Stimulated activated CD8-positive, alpha-beta memory T cell treated with anti-CD3 and anti-CD28 coated beads, Interleukin-4, amount 100 ng/mL, for 48 hours (primary cell): ENCODE measurements at places on chromosomes 4 and X.
A peak's percentile ranks its signal among the peaks of the same experiment; 100 is the strongest.

DNA sequence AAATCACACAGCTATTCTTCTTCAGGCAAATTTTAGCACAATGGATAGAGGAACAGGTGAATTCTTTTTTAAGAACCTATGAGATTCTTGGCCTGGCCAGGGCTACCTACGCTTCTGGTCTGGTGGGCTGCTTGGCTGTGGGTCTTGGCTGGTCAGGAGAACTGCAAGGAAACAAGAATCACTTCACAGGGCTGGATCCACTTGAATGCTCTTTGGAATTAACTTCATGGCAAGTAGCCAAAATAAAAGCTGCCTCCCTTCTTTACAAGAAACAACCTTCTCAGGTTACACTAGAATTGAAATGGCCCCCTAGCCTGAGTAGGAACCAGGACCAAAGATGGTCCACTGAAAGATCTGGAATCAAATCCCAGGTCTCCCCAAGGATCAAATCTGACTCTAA is 519.1 kb downstream of the IQCM start:
- DNase-seq: no peak

DNA sequence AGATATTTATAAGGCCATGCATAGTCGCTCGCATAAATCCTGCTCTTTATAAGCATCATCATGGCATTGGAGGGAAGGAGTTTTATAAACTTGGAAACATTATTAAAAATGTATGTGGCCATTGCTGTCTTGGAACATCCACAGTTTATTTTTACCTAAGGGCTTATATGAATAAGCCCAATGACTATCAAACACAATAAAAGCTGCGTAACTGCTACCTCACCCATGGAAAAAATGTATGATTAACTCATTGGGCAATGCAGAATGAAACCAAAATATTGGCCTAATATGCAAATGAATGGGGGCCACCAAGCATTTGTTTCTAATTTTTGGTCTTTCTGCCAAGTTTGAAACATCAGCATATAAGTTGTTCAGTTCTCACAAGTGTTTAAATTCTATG is 19.1 kb downstream of the GEMIN8 start:
- DNase-seq: no peak

- no peak for DNase-seq
These were observed 36.9 kb downstream of the PDLIM5 start for GRCh38 chr4:94488670-94489069.

DNA sequence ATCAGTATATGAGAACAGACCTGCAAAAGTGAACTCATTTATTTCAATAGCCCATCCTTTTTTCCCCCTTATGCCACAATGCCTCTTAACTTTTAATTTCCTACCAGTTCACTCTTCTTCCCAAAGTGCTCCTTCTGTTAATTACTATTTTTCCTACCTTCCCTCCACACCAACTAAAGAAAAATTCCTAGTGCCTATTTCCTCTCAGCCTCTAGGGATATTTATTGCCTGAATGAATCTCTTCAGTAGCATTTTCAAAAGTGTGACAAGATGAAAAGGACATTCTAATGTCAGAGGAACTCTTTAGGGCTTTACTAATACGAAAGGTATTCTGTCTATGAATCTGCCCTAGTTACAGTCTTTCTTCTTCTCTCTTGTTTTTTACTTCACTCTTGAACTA is 181.1 kb upstream of the SPRY1 start:
- no peak for DNase-seq

DNA sequence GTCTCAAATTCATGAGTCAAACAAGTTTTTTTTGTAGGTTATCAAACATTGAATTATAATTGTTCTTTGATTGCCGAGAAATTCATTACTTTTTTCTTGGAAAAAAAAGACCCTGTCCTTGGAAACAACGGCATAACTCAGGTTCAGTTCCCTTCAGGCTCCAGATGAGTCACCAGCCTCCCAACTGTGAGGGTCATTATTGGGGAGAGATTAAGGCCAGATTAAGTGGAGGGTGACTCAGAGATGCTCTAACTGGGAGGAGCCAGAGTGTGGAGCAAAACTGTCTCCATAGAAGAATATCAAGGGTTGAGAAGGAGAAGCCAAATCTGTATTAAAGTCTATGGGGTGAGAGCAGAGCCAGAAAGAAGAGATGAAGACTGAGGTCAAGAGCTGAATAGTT is 9.6 kb downstream of the ADGRG4 start:
- no peak for DNase-seq

GRCh38 chr4:54228056-54228527 is 1.0 kb upstream of the PDGFRA start:
- peak; percentile 73 for DNase-seq

DNA sequence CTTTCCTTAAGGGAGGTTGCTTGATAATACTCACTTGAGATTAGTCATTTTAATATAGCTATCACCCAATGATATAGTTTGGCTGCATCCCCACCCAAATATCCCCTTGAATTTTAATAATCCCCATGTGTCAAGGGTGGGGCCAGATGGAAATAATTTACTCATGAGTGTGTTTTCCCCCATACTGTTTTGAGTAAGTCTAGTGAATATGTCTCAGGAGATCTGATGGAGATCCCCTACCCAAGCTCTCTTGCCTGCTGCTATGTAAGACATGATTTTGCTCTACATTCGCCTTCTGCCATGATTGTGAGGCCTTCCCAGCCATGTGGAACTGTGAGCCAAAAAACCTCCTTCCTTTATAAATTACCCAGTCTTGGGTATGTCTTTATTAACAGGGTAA is 539.7 kb upstream of the GRID2 start:
- DNase-seq: no peak

DNA sequence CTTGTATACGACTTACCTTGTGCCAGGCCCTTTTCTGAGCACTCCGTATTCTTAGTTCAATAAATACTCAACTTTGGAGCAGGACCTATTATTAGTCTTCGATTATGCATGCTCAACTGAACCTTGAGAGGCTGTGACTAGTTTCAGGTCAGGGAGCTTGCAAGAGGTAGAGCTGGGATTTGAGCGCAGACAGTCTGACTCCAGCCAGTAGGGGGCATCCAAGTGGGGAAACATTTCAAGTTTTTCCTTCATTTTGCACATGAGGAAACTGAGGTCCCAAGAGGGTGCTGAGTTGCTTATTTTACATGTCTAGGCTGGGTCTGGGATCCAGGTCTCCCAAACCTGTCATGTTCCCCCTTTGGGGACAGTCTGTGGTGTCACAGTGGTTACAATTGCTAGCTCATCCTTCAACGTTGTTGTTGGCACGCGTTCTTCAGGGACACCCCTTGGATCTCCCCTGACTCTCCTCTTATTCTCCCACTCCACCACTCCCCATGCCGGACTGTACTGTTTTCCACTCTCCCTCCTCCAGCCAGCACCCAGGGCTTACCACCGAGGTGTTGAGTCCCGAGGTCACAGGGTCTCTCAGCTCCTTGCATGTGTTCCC is 6.7 kb upstream of the PRICKLE3 start:
- DNase-seq: peak; percentile 59

GRCh38 chr4:113772319-113772718 is 10.8 kb upstream of the CAMK2D start:
- DNase-seq: no peak

DNA sequence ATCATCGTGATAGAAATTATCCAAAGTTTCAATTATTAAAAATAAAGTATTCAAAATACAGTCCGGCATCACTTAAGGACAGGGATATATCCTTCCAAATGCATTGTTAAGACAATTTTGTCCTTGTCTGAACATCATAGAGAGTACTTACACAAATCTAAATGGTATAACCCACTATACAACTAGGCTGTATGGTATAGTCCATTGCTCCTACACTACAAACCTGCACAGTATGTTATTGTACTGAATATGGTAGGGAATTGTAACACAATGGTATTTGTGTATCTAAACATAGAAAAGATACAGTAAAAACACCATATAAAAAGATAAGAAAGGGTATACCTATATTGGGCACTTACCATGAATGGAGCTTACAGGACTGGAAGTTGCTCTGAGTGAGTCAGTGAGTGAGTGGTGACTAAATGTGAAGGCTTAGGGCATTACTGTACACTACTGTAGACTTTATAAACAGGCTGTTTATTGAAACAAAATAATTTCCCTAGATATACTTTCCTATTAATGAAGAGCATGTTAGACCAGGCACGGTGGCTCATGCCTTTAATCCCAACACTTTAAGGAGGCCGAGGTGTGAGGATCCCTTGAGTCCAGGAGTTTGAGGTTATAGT is 44.8 kb upstream of the PTPN13 start:
- no peak for DNase-seq

- no peak for DNase-seq
These were observed 143.1 kb downstream of the RBM47 start for GRCh38 chr4:40486534-40486933.

- no peak for DNase-seq
These were observed 12.3 kb upstream of the ENOX2 start for GRCh38 chrX:130915302-130915701.

GRCh38 chrX:130810561-130810960 is 92.4 kb downstream of the ENOX2 start:
- DNase-seq: no peak

- no peak for DNase-seq
These were observed 87.1 kb downstream of the STK32B start for GRCh38 chr4:5138389-5138788.

GRCh38 chr4:144902614-144903013 is 195.4 kb downstream of the ANAPC10 start:
- no peak for DNase-seq

DNA sequence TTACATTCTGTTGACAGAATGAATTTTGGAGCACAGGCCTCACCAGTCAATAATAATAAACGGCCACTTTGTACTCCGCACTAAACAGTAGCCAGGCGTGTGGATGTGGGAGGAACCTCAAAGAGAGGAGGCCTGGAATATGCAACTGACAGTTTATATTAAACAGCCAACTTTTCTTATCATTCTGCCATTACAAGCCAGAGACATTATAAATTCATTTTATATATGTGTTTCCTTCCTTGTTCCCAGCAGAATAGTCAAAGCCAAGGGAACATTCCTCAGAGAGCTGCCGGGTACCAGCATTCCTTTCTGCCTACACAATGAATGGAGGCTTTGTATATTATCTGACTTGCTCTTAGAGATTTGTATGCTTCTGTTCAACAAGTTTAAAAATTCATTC is 436.5 kb upstream of the FTHL17 start:
- DNase-seq: no peak

GRCh38 chr4:165170819-165171218 is 36.5 kb upstream of the KLHL2 start:
- DNase-seq: no peak

GRCh38 chrX:53085661-53086229 is 3.6 kb downstream of the TSPYL2 start:
- DNase-seq: no peak

- DNase-seq: no peak
These were observed 86.2 kb upstream of the FRMPD4 start for GRCh38 chrX:12052109-12052508.

- no peak for DNase-seq
These were observed 471.2 kb downstream of the IQCM start for GRCh38 chr4:149344436-149344835.

DNA sequence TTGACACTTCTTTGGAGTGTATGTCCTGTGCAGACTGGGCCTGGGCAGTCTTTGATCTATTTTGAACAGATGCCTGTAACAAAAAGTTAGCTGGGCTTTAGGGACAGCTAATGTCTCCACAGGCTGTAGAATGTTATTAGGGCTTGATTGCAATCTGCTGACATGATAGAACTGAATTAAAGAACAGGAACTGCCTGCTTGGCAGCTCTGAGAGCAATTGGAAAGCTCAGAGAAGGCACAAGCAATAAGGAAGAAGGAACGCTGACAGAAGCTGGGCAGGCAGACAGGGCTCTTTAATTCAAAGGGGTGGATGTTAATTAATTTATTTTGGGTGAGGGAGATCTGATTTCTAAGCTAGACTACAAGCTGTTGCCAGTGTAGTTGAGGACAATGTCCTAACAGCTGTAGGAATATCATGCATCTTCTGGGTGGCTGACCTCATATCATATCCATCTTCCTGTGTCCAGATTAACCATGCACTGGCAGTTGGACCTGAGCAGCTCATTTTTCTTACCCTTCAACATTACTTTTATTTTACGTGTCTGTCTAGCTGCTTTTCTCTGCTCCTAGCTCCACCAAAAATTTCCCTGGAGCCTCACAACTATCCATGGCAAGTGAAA is 20.7 kb upstream of the GRXCR1 start:
- DNase-seq: no peak

DNA sequence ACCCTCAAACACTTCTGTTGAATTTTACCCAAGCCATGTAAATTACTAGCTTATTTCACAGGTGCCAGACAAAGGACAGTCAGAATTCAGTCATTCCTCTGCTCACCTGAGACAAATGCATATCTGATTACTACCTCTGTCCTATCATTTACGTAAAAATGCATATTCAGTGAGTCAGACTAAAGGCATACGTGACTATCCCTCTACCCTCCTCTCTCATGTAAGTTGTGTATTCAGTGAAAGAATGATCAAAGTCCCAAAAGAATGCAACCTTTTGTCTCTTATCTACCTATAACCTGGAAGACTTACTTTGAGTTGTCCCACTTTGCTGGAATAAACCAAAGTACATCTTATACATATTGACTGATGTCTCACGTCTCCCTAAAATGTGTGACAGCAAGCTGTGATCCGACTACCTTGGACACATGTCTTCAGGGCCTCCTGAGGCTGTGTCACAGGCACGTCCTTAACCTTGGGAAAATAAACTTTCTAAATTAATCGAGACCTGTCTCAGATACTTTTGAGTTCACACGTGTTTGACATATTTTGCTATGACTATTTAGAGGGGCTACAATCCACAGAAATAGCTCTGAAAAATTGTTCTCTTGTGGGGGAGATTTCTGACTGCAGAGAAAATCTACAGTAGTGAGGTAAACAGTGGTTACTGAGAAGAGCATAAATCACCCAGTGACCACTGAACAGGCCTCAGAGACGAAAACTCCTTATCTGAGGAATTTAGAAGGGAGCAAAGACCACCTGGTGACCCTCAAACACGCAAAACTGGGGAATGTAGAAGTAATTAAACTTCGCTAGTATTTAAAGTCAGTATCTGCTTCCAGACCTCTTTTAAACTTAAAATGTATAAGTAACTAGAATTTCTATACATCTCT is 1575.8 kb downstream of the STIM2 start:
- DNase-seq: no peak

DNA sequence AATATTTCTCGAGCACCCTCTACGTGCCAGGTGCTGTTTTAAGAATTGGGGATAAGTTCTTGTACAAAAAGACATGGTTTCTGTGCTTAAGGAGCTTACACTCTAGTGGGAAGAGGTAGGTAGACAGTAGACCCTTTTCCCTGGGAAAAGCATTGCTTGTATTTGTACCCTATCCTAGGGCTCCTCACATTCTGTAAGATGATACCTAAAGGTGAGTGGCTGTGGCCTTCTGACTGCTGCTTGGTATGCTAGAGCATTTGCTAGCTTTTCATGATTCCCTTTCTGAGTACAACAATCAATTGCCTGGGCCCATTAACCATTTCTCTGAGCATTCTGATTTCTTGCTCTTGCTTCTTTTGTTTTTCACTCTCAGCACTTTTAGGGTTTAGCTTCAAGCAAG is 286.6 kb downstream of the ZIC3 start:
- no peak for DNase-seq
